Lung microvascular endothelial cell (primary cell): ENCODE measurements at places on chromosomes 6 and 20. TPM values are rescaled to one million over a fixed set of nuclear protein-coding genes. Genes with fewer than 3 reads are reported as not detected.

DNA sequence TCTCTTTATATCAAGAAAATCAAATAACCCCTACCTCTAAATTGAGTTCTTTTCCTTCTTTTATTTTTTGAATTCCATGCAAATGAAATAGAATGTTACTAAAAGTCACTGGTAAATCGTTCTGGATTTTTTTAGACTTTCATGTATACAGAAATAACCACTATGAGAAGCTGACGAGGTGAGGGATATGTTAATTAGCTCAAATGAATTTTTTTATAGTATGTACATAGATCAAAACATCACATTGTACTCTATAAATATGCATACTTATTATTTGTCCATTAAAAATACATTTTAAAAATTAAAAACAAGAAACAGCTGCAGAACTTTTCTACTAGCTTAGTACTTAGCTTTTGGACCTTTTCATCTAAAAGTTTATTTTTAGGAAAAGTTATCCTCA lies 165.4 kb downstream of the DOK5 start:
- no peak for DNase-seq

DNA sequence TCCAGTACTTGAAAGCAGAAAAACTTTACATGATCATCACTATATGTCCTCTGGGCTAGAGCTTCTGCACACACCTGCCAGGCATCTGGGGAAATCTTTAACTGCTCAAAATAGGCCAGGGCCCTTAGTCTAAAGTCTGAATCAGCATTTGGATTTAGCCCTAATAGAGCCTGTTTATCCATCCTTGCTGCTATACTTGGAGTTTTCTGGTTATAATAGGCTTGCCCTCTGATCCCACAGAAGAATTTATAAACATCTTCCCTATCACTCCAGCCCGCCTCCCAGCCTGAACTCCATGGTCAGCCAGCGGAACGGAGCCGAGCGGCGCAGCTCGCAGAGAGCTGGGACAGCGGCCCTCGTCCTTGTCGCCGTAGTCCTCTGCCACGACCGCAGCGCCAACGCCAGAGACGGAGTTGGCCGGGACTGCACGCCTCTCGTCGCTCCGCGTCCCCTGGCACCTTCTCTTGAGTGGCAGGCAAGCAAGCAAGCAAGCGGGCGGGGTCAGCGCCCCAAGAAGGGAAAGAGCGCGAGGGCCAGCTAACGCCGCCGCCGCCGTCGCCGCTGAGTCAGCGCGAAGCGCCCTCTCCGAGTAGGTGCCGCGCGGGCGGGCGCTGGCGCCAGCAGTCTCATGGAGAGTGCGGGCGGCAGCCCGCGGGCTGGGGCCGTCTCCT lies 25.4 kb upstream of the ASIP start:
- DNase-seq, result peak; percentile 48

The SLC35D3 gene
- not detected in 2 replicates for total RNA-seq

The LINC00237 gene
- not detected in 2 replicates for total RNA-seq
